ENCODE measurements at places on chromosomes 13 and 19.

DNA sequence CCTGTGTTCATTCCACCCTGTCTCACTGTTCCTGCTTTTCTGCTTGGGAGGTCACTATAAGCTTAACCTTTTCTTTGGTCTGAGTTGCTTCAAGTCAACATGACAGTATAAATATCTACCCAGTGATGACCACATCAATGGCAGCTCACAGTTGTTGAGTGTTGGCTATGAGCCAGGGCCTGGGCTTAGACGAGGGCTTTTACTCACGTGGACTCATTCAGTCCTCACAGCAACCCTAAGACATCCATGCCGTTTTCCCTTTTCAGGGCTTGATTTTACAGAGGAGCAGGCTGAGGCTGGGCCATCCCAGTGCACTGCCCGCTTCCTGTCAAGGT lies 10.2 kb upstream of the CCDC97 start:
- DNase-seq = no peak

GRCh38 chr19:12137221-12137940 lies 2.8 kb downstream of the ZNF20 start:
- peak; percentile 78 for DNase-seq

GRCh38 chr19:34232566-34233481 lies 21.5 kb upstream of the GARRE1 start:
- no peak for DNase-seq

- peak; percentile 58 for DNase-seq
These were observed 636 bp upstream of the FOXO1 start for GRCh38 chr13:40666933-40667621.

DNA sequence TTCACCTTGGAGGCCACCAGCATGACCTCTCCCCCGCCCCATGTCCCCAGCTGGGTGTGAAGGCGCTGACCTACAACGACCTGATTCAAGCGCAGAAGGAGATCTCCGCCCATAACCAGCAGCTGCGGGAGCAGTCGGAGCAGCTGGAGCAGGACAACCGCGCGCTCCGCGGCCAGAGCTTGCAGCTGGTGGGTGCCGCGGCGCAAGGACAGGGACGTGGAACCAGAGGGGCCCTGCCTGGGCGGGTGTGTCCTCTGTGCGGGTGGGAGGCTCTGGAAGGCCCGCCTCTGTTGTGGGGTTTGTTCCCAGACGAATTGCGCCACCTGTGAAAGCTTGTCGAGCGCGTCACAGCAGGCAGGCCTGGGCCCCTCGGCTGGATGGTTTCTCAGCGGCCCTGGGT lies 22.3 kb downstream of the PLEKHJ1 start:
- no peak for DNase-seq

DNA sequence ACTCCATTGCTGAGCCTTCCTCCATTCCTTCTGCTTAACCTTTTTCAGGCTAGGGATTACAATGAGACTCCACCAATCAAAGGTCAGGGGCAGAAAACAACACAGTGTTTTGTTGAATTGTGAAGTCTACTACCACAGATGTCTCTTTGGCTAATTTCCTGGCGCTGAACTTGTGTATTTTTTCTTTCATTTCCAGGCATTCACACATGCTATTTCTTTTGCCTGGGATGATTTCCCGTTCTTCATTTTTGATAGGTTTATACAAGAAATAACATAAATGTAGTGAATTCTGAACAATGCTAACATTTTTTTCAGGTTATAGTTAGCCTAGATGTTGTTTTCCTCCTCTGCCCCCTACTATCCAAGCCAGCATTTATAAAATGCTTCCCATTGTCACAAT lies 64.3 kb downstream of the OLFM4 start:
- no peak for DNase-seq

- DNase-seq = no peak
These were observed 58.4 kb downstream of the ZIC5 start for GRCh38 chr13:99913167-99913566.

- peak; percentile 24 for DNase-seq
These were observed 1.3 kb downstream of the ZNF134 start for GRCh38 chr19:57615346-57615745.

GRCh38 chr13:26758496-26759157 lies 2.0 kb downstream of the GPR12 start:
- no peak for DNase-seq

GRCh38 chr13:28843639-28844038 lies 23.5 kb downstream of the MTUS2 start:
- no peak for DNase-seq

GRCh38 chr13:30493658-30494381 lies 28.1 kb upstream of the HMGB1 start:
- DNase-seq = peak; percentile 12

DNA sequence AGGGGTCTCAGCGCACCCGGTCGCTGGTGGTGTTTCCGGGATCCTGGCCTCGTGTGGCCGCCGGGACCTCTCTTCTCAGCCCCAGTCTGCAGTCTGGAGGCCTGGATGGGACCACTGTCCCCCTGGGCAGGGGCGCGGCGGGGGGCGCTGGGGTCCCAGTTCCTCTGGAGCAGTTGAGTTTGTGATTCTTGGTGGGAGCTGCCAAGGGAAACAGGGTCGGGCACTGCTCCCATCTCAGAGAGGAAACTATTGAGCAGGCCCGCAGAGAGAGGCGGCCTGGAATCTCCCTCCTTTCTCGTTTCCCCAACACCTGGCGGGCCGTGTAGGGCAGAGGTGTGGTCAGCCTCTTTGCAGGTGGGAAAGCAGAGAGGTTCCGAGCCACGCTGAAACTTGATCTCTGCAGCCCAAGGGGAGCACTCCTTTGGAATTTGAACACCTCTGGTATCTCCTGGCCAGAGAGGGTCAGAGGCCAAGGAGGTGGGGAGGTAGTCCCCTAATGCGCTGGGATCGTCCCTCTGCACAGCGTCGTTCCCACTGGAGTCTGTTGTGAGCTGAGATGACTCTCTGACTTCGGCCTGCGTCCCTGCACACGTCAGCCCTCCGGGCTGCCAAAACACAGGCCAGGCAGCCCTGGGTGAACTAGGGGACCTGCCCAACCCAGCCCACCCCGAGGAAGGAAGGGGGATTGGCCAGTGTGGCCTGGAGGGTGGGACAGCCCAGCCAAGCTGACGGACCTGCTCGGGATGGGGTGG lies 741 bp downstream of the PLEKHF1 start:
- no peak for DNase-seq

GRCh38 chr19:50710094-50710493 lies 9.5 kb downstream of the SHANK1 start:
- no peak for DNase-seq

DNA sequence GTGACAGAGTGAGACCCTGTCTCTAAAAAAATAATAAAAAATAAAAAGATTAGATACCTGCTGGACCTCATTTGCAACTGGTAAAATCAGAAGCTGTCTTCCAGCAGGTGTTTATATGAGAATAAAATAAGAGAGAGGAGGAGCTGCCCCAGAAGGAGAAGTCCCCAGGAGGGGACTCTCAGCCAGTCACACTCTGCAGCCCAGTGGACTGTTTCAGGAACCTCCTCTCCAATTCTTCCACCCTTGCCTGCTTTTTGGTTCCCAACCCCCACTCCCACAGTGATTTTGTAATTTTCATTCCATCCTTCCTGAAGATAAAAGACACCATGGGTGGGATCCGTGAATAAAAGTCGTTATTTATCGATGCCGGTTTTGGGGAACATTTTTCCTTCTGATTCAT lies 56.9 kb upstream of the TSHZ3 start:
- no peak for DNase-seq
